Breast epithelium (tissue), 4 donors: ENCODE measurements at places on chromosomes 2 and 18.

- no peak for DNase-seq
These were observed 264.4 kb downstream of the MTX2 start for GRCh38 chr2:176533505-176534193.

GRCh38 chr18:39741755-39742466, 2176.3 kb upstream of the CELF4 start:
- no peak for DNase-seq

DNA sequence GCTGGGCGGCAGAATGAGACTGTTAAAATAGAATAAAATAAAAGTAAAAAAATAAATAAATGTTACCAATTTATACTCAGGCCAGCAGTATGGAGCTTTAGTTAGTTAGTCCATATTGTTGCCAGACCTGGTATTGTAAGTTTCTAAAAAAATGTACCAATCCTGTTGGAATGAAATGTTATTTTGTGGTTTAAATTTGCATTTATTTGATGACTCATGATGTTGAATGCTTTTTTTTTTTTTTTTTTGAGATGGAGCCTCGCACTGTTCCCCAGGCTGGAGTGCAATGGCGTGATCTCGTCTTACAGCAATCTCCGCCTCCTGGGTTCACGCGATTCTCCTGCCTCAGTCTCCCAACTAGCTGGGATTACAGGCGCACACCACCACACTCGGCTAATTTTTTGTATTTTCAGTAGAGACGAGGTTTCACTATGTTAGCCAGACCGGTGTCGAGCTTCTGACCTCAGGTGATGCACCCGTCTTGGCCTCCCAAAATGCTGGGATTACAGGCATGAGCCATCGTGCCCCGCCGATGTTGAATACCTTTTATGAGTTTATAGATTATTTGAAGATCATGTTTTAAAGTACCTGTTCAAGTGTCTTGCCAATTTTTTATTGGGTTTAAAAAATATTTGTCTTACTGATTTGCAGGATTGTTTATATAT, 5.7 kb upstream of the PTPRN start:
- DNase-seq = no peak

- DNase-seq = peak; percentile 98
These were observed 97.1 kb upstream of the SERTAD2 start for GRCh38 chr2:64750817-64751285.

DNA sequence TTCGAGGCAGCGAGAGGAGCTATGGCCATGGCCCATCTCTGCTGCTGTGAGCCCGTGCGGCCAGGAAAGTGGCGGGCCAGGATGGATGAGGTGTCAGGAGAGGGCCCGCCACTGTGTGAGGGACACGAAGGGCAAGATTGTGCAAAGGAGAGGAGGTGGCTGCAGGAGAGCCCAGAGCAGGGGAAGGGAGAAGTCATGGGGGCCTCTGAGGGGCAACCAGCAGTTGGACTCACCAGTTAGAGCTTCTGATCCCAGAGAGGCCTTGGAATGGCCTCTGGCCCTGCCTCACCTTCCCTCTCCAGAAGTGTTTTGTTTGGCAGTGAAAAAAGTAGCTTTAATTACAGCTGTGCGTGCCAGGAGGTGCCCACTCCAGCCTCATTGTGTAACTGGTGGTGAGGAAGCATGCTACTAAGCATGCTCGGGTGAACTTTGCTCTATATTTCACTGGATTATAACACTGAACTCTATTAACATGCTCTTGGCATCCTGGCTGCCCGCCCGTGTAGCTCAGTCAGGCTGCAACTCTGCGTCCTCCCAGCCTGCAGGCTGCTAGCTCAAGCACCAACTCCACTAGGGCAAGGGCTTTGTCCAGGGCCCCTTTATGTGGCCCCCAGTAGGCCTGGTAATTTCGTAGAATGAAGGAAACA, 34.2 kb downstream of the IMPA2 start:
- DNase-seq = peak; percentile 78

DNA sequence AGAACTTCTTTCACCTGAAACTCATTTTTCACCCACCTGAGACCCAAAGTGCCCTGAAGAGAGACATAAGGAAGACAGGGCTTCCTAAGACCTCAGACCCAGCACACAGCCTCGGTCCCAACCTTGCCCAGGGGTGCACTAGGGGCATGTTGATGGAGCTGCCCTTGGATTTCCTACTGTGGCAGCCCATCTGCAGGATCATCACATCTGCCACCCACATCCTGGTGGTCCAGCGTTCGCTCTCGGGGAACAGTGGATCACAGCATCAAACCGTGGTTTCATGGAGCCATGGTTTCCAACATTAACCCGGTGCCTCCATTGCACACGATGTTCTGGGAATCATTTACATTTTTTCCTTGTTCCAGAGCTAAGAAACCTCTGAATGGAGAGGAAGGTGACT, 186.4 kb downstream of the TFCP2L1 start:
- DNase-seq = no peak

- DNase-seq = no peak
These were observed 28.1 kb downstream of the EXOC6B start for GRCh38 chr2:72797740-72798139.

GRCh38 chr2:39124000-39124745, 3.3 kb upstream of the SOS1 start:
- DNase-seq = peak; percentile 86

DNA sequence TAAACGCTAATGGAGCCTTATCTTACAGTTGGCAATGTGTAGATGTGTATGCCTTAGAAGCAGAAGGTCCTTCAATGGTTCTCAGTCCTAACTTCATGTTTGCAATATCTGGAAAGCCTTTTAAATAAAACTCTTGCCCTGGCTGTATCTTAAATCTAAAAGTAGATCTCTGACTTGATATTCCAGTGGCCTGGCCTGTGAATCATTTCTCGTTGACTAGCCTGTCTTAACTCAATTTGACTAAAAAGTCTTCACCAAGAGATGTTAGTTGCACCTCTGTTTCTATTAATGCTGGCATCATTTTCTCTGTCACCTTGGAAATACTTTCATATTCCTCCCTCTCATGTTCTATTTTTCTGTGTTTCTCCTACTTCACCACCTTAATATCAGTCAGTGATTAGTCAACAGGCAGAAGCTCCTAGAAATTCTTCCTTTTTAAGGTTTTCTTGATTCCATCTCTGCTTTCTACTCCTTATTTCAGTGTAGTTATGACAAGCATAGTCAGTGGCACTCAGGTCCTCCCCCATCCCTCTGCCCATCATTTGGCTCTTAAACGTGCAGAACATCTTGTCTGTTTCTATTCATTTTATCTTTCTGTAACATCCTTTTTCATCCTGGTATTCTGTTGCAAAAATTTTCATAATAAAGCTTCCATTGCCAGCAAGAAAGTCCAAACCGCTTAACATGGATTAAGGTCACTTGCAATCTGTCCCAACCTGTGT, 4.3 kb downstream of the ITGAV start:
- no peak for DNase-seq

DNA sequence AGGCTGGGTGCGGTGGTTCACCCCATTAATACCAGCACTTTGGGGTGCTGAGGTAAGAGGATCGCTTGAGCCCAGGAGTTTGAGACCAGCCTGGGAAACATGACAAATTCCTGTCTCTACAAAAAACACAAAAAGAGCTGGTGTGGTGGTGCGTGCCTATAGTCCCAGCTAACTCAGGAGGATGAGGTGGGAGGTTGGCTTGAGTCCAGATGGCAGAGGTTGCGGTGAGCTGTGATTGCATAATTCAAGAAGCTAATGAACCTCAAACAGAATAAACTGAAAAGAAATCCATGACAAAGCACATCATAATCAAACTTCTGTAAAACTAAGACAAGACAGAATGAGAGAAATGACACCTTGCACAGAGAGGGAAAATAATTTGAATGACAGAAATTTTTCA, 54.8 kb downstream of the SEMA4F start:
- no peak for DNase-seq
